ENCODE measurements at places on chromosomes 5 and 9.

- DNase-seq, result no peak
These were observed 9.8 kb downstream of the IRX1 start for GRCh38 chr5:3605298-3606010.

GRCh38 chr5:33372721-33373472 lies 67.9 kb upstream of the TARS1 start:
- DNase-seq, result no peak

DNA sequence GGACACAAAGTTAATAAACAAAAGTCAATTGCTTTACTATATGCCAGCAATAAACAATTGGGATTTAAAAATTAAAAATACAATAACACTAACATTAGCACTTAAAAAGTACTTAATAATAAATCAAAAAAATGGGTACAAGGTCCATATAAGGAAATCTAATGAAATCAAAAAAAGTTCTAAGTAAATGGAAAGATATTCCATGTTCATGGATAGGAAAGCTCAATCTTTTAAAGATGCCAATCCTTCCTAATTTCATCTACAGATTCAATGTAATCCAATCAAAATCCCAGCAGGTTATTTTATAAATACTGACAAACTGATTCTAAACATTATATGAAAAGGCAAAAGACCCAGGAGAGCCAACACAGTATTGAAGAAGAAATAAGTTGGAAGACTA lies 41.9 kb downstream of the BTNL9 start:
- no peak for DNase-seq

DNA sequence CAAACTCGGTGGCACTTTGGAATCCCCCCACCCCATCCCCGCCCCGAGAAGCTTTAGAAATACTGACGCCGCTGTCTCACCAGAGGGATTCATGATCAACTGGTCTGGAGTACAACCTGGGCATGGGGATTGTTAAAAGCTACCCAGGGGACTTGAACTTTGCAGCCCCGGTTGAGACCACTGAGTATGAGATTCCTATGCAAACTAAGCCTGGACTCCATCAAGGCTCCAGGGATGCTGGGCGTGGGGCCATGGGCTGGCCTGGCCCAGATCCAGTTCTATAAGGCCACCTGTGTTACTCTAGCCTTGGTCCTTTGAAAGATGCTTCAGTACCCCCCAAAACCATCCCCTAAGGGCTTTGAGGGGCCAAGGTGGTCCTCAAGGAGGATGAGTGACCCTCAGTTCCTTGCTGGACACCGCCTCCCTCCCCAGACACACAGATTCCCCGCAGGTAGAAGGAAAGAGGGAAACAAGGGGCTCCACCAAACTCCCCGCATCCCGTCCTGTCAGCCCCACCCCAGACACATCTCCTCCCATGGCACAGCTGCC lies 68.5 kb downstream of the MRPL36 start:
- no peak for DNase-seq

- DNase-seq, result no peak
These were observed 154.4 kb upstream of the CHD1 start for GRCh38 chr5:99083197-99083596.

DNA sequence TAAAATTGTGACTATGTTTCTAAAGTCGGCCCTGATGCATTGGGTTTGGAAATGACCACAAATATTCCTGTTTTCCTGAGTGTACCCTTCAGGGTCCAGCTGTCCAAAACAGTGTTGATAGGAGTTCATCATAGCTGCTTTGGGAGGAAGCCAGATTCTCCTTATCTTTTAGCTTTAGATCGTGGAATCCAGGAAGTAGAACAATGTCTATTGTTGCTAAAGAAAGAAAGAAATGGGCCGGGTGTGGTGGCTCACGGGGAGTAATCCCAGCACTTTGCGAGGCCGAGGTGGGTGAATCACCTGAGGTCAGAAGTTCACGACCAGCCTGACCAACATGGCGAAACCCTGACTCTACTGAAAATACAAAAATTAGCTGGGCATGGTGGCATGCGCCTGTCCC lies 9.5 kb downstream of the CAVIN4 start:
- no peak for DNase-seq

DNA sequence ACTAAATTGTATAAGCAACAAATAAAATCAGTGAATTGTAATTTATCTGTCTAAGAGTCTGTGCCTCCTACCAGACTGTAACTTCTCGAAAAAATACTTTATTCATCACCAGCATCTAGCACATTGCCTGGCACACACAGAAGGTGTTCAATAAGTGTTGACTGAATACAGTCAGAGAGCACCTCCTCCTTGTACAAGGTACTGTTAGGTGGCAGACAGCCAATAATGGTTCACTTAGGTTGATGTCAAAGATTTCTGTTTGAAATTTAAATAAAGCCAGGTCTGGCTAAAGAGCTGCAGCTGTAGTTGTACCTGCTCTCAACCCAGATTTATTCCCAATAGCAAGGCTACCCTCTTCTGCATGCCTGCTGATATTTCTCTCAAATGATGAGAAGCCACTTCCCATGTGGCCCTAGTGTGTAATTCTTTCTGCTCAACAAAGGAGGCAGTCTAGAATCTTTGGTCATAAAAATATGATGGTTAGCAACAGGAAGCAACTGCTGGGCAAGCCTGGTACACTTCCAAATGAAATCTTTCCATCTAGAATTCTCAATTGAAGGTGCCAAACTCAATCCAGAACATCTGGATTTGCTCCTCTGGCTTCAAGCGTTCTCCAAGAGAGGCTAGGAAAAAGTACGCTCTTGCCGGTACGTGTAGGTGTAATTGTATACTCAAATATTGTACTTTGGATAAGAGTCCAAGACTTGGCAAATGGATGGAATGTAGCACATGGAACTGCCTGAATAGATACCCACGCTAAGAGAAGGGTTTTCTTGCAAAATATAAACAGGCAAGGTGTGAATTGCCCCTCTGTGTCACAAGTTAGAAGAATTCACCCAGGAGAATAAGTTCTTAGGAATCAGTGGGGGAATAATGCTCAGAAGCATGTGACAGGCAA lies 95.6 kb downstream of the NR6A1 start:
- no peak for DNase-seq

GRCh38 chr5:125587631-125588030 lies 835.6 kb upstream of the GRAMD2B start:
- no peak for DNase-seq

GRCh38 chr5:172683645-172684471 lies 42.8 kb downstream of the NEURL1B start:
- DNase-seq, result peak; percentile 73

All from CD4-positive, alpha-beta T cell treated with Interleukin-10 for 1 hour (primary cell).